ENCODE measurements at places on chromosomes 12 and 14. TPM values are rescaled to one million over a fixed set of nuclear protein-coding genes. Genes with fewer than 3 reads are reported as not detected.

The ESRRB gene
- total RNA-seq = not detected

The CCDC184 gene
- total RNA-seq = not detected

The KCNJ8 gene
- 4.0 TPM for total RNA-seq

The ZDHHC22 gene
- total RNA-seq = not detected

- DNase-seq = no peak
These were observed 14.1 kb downstream of the C1R start for GRCh38 chr12:7078163-7078562.

GRCh38 chr12:71654200-71654599, 9.4 kb downstream of the ZFC3H1 start:
- DNase-seq = no peak

DNA sequence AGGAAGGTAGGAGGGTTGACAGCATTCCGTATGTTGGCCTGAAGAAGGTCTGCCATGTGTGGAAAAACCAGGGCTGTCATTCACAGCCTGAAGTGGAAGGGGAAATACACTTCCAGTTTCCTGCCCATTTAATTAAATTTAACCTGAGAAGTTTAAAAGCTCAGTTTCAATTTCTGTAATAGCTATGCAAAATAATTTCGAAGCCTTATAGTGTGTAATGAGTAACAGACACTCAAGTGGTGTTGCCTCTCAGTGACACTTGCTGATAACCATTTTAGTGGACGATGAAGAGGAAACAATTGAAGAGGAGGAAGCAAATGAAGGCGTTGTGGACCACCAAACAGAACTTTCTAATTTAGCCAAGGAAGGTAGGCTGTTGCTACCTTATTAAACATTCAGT, 44.8 kb downstream of the EP400 start:
- no peak for DNase-seq

DNA sequence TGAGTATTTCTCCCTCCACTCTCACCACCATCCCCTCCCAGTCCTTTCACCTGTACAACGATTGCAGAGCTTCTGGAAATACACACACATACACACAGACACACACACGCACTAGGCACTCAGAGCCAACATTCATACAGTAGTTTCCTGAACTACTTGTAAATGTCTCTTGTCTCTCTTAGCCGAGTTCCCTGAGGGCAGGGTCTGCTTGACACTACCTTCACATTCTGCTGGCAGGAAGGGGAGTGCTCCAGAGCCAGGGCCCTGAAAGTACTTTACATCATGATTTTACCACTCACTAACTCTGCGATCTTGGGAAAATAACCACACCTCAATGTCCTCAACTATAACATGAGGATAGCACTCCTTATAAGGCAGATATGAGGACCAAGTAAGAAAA, 82.7 kb downstream of the GAS2L3 start:
- DNase-seq = no peak

DNA sequence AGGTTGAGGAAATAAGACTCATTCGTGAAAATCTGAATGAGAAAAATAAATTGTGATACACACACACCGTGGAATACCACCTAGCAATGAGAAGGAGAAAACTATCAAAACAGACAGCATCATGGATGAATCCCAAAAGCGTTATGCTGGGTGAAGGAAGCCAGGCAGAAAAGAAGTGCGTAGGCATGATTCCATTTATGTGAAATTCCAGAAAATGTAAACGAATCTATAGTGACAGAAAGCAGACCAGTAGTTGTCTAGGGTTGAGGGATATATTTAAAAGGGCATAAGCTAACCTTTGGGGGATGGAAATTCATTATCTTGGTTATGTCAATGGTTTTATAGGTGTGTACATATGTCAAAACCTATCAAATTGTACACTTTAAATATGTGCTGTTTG, 42.5 kb upstream of the ANO2 start:
- no peak for DNase-seq

GRCh38 chr14:74988993-74989392, 13.7 kb upstream of the EIF2B2 start:
- DNase-seq = no peak

GRCh38 chr12:45794422-45794821, 64.9 kb downstream of the ARID2 start:
- no peak for DNase-seq

GRCh38 chr12:87439990-87440827, 589.0 kb downstream of the C12orf50 start:
- DNase-seq = no peak

GRCh38 chr12:57145460-57146059, 1.9 kb downstream of the LRP1-AS start:
- DNase-seq = no peak

GRCh38 chr12:85639834-85640233, 196.4 kb downstream of the RASSF9 start:
- DNase-seq = no peak

- no peak for DNase-seq
These were observed 796.4 kb downstream of the MED13L start for GRCh38 chr12:115481141-115481540.

DNA sequence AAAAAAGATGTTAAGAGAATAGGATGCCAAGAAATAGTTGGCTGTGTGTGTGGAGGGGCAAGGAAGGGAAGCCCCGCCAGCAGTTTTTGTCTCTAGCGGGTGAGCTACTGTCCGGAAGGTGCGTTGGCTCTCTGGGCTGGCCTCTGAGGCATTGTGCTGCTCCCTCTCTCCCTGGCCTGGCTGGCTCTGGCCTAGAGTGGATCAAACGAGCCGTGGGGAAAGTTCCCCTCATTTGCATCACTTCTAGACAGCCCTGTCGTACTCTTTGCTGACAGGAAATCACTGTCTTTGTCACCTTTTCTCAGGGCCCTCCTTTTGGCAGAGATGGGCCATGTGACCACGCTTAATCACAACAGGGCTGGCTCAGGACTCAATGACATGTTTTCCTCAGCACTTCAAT, 236.1 kb upstream of the NPAS3 start:
- peak; percentile 44 for DNase-seq

GRCh38 chr12:131088701-131089530, 135.2 kb downstream of the ADGRD1 start:
- peak; percentile 41 for DNase-seq

DNA sequence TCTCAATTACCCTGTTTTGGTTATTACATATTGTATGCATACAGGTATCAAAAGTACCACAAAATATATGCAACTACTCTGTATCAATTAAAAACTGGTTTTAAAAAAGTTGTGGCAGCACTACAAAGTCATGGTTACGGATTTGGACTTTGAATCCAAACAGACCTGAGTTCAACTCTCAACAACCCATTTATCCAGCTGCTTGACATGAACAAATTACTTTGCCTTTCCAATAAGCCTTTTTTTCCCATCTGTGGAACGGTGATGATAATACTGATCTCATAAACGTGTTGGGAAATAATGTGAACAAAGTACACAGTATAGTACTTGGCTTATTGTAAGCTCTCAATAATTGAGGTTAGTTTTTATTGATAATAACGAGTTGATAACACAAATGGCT, 85.0 kb downstream of the MNAT1 start:
- no peak for DNase-seq

DNA sequence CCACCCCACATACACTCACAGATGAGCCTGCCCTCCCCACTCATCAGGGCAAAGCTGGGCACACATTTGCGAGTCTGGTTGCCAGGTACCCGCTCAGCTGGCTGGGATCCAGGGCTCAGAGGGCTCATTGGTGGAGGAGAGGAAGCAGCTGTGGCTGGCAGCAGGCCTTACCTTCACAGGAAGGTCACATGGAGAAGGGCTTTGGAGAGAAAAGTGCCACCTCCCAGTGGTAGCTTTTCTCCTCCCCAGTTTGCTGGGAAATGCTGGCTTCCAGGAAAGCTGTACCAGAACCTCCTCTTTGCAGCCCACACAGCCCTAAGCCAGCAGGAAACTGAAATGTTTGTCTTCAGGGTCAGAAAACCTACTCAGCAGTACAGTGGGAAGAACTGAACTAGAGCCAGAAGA, 55.6 kb downstream of the LGMN start:
- DNase-seq = no peak

DNA sequence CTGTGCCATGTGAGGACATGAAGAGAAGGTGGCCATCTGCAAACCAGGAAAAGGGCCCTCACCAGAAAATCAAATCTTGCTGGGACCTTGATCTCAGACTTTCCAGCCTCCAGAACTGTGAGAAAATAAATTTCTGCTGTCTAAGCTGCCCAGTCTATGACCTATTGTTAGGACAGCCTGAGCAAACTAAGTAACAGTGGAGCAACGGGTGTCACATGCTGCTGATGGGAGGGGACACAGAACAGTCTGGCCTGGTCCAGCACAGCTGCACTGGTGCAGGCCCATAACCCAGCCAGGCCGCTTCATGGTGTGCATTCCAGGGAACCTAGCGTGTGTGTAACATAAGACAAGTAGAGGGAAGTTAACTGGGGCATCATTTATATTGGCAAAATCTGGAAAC, 42.1 kb downstream of the GRIP1 start:
- DNase-seq = no peak

GRCh38 chr12:85572956-85573355, 263.3 kb downstream of the RASSF9 start:
- no peak for DNase-seq

DNA sequence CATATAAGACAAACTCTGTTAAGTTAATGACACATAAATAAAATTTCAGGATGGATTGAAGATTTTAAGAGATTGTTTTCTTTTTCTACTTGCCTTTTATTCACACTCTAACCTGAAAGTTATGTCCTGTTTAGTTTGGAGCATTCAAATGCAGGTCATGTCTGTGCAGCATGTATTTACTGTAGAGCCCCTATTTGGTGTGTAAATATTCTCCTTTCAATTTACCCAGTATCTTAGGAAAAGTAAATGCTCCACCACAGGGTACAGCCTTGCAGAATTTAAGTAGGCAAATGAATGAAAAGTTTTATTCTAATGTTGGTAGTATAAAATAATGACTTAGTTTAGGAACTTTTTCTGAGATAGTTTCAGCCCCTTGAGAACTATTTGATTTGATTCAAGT, 6.2 kb upstream of the DCN start:
- no peak for DNase-seq

Data from Peyer's patch (tissue), 4 donors.